Ammon's horn (tissue), 1 donor: ENCODE measurements at places on chromosomes 16 and 17.

- DNase-seq: no peak
Observed at GRCh38 chr16:57601801-57602478, 26.5 kb upstream of the ADGRG1 start.

- DNase-seq: no peak
Observed at GRCh38 chr17:60661489-60661888, 16.2 kb upstream of the BCAS3 start.

- no peak for DNase-seq
Observed at GRCh38 chr17:76442341-76443338, 10.3 kb downstream of the UBE2O start.

DNA sequence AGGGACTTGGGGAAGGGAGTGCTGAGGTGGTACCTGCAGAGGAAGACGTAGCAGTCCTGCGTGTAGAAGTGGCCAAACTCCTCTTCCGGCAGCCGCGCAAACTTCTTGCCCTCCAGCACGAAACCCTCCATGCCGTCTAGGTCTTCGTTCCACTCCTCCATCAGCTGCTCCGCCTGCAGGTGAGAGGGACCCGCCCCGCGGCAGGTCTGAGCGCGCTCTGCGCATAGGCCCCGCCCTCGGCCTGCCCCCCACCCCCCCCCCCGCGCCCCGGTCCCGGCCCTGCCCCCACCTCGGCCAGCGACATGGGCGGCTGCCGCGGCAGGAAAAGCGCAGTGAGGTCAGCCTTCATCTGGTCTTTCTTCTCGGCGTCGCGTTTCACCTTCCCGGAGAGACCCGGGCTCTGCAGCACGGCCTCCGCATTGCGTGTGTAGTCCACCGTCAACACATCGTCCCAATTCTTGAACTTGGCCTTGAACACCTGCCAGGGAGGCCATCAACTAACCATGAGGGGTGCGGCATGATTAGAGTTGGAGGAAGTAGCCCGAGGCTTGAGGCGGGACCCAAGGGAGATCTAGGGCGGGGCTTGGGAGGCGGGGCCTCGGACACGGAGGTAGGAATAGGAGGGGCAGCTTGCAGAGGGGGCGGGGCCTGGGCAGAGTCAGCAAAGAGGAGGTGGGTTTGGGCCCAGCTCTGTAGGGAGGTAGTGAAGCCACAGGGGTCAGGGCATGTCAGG is 11.5 kb downstream of the FLII start:
- no peak for DNase-seq

DNA sequence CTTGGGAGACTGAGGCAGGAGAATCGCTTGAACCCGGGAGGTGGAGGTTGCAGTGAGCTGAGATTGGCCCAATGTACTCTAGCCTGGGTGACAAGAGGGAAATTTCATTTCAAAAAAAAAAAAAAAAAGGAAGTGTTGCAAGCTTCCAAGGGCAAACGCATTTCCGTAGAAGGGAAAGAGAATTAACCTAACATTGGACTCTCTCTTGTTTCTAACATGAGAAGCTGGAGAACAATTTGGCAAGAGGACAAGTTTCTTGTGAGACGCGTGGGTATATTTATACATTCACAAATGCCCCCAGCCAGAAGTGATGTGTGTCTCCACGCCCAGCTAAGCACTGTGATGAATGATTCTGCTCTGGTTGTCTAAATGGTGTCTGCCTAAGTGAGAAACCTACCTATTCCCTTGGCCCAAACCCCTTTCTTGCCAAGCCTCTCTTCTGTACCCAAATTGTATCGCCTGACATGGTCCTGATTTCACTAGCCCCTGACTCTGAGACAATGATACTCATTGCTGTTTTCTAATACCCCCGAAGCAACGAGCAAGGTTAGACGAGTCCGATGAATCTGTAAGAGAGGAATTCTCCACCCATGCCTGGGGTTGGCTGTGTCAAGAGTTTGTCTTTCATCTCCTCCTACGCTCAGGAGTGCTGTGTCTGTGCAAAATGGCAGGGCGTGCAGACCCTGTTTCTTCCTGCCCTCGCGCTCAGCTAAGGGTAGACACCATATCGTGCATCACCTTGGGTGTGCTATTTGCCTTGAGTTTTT is 14.2 kb upstream of the ST6GALNAC2 start:
- DNase-seq: no peak

GRCh38 chr17:47288531-47289116 is 35.0 kb downstream of the ITGB3 start:
- DNase-seq: no peak

DNA sequence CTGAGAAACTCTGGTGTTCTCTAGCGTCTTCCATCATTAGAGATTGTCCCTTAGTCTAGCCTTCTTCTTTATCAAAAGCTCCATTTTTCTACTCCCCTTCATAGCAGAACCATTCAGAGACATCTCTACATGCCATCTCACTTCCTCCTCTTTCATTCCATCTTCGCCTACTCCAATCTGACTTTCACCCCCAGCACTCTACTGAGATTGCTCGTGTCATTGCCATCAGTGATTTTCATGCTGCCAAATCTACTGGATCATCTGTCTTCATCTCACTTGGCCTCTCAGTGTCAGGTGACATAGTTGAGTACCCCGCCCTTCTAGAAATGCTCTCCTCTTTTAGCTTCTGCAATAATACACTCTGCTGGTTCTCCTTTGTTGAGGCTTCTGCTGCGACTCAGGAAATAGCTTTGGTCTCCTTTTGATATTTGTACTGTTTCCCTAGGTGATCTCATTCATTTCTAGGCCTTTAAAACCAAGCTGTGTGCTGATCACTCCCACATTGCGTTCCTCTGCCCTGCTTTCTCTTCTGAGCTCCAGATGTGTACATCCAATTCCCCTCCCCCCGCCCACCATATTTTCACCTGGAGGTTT is 119.1 kb downstream of the FTO start:
- no peak for DNase-seq

DNA sequence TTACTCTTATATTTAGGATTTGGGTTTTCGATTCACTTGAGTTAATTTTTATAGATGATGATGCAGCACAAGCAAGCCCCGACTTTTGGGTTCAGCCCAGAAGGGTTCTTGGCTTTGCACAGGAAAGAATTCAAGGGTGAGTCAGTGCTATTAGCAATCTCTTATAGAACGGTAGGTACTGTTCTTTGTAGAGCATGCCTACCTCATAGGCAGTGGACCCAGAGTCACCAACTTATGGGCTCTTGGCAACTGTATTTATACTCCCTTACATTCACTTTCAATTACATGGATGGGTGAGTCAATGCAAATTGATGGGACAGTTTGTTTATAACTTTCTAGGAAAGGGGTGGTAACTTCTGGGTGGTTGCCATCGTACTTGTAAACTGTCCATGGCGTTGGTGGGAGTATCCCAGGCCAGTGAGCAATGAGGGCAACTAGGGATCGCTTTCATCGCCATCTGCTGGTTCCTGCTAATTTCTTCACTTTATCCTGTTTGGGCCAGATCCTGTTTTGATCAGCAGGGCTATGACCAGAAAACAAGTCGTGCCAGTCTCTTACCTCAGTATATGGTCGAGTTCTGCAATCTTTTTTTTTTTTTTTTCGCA is 362.6 kb downstream of the CNTNAP4 start:
- no peak for DNase-seq

DNA sequence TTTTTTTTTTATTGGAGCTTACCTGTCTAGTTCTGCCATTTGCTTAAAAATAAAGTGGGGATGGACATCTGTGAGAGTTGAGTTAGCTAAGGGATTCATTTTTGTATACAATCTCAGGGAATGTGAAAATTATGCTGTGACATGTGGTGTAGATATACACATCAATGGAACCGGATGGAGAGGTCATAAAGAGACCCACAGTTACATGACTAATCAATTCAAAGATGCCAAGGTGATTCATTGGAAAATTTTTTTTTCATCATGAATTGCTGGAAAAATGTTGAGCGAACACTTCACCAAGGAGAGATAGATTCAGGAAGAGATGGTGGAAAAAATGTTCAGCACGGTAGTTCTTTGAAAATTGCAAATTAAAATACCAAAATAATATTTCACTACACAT is 605.4 kb upstream of the KIF2B start:
- no peak for DNase-seq

- DNase-seq: no peak
Observed at GRCh38 chr17:13933441-13934276, 135.6 kb upstream of the COX10 start.

DNA sequence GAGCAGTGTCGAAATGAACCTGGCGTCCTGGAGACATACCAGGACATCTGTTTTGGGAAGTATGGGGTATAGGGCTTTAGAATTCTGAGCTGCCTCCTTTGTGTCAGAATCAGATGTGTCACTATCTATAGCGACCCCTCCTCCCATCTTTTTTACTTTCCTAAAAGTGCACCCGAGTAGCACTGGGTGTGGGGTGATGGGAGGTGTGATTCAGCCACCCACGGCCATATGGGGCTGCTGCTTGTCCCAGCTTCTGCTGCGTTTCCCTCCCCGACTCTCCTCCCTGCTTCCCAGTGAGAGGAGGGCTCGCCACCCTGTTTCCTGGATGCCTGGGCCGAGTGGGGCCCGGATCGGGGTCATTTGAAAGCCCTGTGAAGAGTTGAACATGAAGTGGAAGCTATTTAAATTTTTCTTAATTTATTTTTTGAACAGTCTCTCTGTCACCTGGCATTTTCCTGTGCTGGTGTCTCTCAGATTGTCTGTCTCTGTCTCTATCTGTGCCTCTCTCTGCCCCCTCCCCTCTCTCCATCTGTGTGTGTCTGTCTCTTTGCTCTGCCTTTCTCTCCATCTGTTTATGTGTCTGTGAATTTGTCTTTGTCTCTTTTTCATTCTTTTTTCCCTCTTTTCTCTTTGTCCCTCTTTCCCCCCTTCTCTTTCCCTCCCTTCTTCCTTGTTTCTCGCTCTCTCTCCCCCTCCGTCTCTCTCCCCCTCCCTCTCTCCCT is 638.8 kb upstream of the EEF2KMT start:
- peak; percentile 52 for DNase-seq

- DNase-seq: peak; percentile 90
Observed at GRCh38 chr16:24838554-24839266, 7.1 kb upstream of the SLC5A11 start.

GRCh38 chr17:31254654-31255053 is 42.4 kb downstream of the OMG start:
- no peak for DNase-seq

- peak; percentile 62 for DNase-seq
Observed at GRCh38 chr16:80680839-80681238, 123.6 kb downstream of the CDYL2 start.

GRCh38 chr17:69062860-69063581 is 2.3 kb upstream of the ABCA9 start:
- DNase-seq: no peak

DNA sequence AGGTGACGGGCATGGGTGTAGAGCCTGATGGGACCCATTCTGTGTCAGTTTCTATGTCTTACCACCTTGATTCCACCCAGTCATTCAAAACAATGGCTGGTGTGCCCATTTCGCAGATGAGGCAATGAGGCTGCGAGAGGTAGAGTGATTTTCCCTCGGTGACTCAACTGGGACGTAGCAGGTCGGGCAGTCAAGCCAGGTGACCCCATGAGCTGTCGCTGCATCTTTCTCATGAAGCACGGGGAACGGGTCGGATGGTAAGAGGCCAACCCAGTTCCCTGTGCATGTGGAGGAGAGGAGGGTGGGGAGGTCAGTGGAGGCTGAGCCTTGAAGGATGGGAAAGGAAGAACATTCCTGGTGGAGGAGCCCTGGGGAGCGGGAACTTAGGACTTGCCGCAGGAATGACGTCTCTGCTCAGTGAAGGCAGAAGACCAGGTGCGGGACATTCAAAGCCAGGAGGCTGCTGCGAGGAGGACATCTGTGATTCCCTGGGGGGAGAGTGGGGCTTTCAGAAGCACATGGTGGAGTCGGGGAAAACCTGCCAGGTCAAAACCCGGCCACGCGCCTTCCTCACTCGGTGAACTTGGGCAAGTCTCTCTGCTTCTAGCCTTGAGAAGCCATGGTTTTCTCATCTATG is 1.1 kb downstream of the IL21R start:
- no peak for DNase-seq

- DNase-seq: no peak
Observed at GRCh38 chr17:2138761-2139160, 83.9 kb downstream of the HIC1 start.

DNA sequence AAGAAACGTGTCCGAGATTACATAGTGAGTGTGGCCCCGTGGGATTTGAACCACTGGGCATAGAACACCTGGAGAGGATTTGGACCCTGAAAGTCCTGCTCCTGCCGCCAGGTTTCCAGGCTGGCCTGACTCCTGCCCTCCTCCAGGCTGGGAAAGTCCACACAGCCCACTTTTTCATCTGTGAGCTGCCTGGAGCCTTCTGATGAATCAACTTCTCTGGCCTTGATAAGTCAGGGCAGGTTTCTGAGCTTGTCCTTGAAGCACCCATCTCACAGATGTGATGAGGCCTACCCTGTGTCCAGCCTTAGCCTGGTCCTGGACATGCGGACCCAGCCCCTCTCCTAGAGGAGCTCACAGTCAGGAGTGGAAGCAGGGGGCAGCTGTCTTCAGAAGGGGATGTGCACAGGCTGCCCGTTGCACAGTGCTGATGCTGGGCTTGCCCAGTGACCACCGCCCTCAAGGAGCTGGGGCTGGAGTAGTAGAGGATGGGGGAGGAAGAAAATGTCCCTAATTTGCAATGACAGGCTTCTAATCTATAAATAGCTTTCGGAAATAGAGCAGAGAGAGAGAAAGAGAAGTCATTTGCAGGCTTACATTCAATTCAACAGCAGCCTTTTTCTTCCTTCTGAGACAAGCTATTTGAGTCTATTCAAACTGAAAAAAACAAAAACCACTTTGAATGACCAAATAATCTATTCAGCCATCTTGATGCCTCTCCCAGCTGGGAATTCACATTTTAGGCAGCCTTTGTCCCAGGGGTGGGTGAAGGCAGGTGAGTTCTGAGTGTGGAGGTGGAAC is 73.5 kb upstream of the DNAJA2 start:
- DNase-seq: no peak

- DNase-seq: no peak
Observed at GRCh38 chr17:1709403-1709951, 700 bp downstream of the TLCD2 start.

GRCh38 chr16:7763111-7763510 is 430.5 kb downstream of the RBFOX1 start:
- no peak for DNase-seq

DNA sequence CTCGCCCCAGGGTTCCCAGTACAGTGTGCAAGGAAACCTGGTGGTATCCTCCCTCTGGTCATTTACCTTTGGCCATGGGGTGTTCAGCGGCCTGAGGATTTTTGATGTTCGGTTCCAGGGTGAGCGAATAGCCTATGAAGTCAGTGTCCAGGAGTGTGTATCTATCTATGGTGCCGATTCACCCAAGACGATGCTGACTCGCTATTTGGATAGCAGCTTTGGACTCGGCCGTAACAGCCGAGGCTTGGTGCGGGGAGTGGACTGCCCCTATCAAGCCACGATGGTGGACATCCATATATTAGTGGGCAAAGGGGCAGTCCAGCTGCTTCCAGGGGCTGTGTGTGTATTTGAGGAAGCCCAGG is 1.2 kb downstream of the AOC2 start:
- no peak for DNase-seq

- DNase-seq: no peak
Observed at GRCh38 chr17:9671559-9671958, 26.2 kb downstream of the USP43 start.

DNA sequence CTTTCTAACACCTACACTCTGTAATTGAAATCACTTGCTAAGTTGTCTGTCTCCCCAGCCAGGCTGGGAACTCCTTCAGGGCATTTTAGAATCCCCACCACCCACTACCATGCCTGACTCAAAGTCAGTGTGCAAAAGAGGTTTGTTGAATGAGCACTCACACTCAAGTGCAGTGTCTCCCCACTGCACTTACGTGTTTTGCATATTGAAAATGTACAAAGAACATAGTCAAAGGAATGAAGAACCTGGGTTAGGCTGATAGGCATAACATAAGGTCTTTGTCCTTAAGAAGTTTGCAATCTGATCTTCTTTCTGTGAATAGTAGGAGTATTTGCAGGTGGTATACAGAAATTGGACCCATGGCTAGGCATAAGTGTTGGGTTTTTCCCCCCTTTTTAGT is 33.8 kb upstream of the DDX52 start:
- no peak for DNase-seq
